NCI-H1092 treated with DMSO at 0.1 percent for 48 hours (cell line): ENCODE measurements at places on chromosomes 2 and 18.

- DNase-seq: no peak
These were observed 43.8 kb downstream of the ARL6IP6 start for GRCh38 chr2:152762202-152762601.

DNA sequence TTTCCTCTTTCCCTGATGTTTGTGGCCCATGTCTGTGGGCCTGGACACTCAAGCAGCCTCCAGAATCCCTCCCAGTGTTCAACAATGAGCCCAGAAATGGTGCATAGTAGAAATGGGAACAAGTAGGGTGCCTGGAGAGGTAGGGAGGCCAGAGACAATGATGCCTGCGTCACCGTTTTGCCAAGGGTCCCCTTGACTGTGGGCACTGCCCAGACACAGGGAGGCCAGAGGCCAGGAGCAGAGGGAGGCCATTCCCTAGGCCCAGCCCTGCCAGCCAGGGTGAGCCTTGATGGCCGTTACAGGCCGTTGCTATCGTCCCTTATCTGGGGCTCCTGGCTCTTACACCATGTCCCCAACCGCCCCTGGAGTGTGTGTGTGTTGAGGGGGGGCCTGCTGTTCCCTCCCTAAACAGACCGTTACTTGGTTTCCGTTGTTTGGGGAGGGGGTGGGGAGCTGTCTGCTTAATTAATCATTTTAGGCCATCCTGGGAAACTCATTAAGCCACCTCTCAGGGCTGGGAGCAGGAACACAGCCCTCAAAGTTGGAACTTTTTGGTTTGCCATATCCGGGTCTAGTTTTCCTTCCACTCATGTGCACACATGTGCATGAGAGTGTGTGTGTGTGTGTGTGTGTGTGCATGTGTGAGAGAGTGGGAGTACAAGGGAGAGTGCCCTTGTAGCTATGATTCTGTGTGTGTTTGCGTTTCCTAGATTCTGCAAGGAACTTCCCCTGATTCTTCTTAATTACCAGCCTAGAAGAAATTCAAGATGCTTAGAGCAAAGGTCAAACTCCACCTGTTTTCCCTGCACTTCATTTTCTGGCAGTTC lies 135.2 kb upstream of the HAAO start:
- DNase-seq: no peak

DNA sequence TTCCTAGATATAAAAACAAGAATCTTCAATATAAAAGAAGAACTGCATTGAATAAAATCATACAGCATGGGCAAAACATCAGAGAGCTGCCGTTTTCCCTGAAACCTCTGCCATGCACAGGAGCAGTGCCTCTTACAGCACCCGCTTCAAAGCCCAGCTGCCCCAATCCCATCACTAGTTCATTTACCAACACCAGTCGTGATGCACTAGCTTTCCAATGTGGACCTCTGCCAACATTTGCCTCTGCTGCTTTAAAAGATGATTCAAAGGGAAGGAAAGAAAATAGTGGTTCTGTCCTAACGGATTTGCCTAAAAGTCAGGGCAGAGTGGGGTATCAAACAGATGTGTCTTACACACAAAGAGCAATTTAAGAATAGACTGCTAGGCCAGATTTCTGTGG lies 43.4 kb upstream of the AP1S3 start:
- DNase-seq: no peak

DNA sequence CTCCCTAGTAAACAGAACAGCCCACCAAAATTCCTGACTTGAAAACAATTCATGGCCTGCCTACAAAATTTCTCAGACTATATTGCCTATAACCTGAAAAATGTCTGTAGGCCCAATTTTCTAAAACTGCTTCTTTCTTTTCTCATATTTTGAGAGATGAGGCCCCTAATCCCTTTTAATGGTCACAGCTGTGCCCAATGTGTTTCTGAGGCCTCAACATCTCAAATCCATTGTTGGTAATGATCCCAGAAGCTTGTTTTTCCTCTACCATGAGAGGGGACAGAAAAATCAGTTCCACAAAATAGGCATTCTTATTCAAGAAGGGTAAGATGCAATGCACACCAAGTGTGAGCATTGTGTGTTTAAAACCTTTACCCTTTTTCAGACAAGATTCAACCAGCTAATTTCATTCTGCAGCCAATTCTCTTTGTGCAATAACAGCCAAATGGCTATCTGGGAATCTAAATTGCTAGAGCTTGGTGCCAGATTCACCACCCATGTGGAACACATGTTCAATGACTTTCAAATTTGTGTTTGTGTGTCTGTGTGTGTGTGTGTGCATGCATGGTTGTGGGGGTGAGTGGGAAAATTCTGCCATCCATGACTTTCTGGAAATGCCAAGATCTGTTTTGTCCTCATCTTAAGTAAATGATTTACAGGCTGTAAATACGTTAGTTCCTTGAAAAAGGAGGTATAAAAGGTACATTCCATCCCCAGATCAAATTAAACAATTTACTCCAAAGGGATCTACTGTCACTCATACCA lies 319.5 kb downstream of the TNS1 start:
- no peak for DNase-seq

GRCh38 chr2:96951125-96951654 lies 35.2 kb downstream of the FAM178B start:
- DNase-seq: peak; percentile 63

- no peak for DNase-seq
These were observed 16.9 kb downstream of the SH2D6 start for GRCh38 chr2:85435220-85435958.

GRCh38 chr18:55900380-55900779 lies 312.4 kb upstream of the TCF4 start:
- no peak for DNase-seq

DNA sequence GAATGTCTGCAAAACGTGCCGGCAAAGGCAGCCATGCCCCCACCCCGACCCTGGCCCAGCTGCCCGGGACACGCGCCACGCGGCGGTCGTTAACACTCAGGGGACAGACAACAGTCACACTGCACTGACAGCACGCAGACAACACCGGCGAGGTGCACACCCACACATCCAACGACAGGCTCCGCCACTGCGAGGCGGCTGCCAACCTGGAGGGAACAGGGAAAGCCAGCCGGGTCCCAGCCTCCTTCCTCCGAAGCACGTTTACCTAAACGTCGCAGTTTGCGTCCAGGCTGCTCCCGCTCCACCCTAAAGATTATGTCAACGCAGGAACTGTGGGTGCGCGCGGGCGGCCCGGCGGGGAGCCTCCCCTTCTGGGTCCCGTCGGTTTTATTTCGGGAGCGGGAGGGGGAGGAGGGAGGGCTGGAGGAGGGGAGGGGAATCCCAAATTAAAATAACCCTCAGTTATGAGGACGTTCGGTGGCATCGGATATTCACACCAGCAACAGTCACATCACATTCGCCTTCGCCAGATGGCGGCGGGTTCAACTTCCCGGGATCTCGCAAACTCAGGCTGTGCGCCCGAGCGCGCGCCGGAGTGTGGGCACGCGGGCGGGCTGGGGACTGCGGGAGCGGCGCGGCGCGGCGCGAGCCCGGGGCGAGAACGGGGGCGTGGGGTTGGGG lies 644 bp downstream of the PTGR3 start:
- peak; percentile 79 for DNase-seq

- DNase-seq: no peak
These were observed 122.6 kb upstream of the STK17B start for GRCh38 chr2:196293751-196294515.
